ENCODE measurements at places on chromosomes 2 and 18.

DNA sequence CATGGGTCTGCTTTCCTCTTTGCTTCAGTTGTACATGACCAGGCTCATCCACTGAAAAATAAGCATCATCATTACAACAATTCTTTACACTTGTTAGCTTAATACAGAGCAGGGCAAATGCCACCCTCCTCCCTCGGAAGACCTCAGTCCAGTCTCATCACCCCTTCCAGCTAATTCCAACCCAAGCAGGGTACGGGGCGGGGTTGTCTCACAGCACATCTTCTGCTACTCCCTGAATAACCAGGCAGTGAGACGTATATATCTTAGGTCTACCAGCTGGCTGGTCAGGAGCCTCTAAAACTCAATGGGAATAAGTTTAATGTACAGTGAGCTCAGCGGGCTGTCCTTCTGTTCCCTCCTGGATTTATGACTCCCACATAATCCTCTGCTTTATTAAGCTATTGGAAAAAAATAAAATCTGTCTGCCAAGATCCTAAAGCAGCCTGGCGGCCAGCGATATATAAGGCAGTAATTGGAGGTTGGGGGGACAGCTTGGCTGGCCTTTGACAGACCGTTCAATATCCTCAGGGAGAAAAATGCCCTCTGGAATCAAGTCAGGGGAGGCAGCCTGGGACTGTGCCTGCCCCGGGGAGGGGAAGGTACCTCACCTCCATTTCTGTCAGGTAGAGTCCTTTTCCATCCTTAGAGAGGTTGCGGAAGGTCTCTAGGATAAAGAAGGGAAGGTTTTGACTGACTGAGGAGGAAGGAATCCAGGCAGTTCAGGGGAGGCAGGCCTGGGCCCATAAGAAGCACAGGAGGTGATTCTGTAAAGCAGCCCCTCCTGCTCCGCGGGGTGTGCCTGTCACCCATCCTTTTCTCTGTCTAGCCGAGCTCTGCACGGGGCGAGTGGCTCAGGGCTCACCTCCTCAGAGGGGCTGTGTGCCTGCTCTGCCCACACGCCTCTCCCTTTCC is 76.3 kb downstream of the CAPN13 start:
- no peak for DNase-seq

DNA sequence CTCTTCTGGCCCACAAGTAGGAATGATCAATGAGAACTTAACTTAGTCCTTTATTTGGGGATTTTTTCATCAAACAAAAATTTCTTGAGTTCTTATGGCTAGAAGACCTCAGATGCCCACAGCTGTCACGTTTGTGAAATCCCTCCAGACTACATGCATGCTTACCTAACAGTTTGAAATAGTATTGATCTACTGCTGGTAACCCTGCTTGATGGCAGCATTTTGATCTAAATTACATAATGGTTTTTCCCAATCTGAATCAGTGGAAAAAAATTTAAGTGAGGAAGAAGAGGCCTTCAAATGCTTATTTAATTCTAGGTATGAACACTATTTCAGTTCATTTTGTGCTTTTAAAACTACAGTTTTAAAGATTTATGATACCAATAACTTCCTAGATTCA is 13.9 kb downstream of the ERMN start:
- DNase-seq = no peak

DNA sequence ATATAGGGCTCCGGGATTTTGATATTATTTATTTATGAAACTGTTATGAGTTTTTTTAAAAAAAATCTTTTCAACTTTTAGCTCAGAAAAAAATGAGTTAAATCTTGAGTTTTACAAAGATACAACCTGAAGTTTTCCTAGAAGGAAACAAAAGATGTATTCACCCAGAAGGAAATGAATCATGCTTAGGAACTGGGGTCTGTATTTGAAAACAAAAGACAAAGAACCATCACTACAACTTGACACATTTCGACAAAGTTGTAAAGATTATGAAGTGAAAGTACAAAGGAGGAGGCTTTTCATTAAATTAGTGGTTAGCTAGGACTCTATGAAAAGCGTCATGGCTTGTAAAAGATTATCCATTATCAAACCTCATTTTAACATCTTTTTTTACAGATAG is 143.3 kb downstream of the PDE1A start:
- DNase-seq = no peak

DNA sequence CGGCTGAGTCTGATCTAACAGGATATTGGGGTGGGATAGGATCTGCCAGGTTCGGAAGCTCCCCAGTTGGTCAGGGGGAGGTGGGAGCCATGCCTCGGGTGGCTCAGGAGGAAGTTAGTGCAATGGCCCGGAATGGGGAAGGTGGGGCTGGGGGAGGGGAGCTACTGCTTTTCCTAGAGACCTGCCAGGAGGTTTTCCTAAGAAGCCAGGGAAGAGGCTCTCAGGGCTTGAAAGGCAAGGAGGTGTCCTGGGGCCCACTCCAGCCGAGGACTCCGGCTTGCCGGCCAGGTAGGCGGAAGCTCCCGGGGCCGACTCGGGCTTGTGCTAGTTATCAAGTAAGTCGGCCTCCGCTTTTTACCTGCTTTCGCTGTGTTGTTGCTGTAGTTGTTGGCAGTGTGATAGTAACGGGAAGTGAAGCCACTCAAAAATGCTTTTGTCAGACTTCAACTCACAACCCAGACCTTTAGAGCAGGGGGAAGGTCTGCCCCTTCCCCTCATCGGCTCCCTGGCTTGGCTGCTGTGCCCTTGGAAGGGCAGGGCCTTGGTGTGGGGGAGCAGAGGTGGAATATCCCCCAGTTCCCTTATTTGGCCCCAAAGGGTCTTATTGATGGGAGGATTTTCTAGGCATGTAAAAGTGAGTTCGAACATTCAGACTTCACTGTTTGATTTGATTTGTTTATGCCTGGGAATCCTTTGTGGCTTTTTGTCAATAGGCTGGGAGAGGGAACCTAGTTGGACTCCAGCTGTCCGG is 5.4 kb downstream of the GDF7 start:
- DNase-seq = no peak

- DNase-seq = no peak
These were observed 208.0 kb downstream of the C1D start for GRCh38 chr2:67854798-67855197.

- DNase-seq = no peak
These were observed 176.1 kb downstream of the KLHL29 start for GRCh38 chr2:23561088-23561487.

All from stimulated activated CD4-positive, alpha-beta T cell treated with anti-CD3 and anti-CD28 coated beads, TNF-alpha, amount 100 ng/mL, for 24 hours (primary cell).